ENCODE measurements at places on chromosomes 11 and 22.

- DNase-seq, result no peak
Observed at GRCh38 chr11:72179804-72180396, 12.0 kb upstream of the FOLR1 start.

- no peak for DNase-seq
Observed at GRCh38 chr11:9761441-9761945, 97.6 kb downstream of the SWAP70 start.

GRCh38 chr22:44663256-44663999, 38.6 kb upstream of the PRR5 start:
- DNase-seq, result no peak

DNA sequence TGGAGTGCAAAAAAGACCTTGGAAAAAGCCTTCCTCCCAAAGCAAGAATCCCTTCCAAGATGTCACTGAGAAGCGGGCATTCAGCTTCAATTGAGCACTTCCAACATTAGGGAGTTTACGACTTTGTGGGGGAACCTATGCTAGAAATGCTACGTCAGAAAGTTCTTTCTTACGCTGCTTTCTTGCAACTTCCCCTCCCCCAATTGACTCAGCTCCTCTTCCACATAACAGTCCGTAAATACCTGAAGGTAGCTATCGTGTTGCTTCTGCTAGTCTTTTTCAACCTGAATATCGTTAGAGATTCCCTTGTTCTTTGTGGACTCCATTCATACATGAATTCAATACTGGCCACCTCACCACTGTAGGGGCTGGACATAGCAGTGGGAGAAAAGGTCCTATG, 47.0 kb downstream of the VSIG10L2 start:
- no peak for DNase-seq

- DNase-seq, result no peak
Observed at GRCh38 chr11:129937592-129938238, 42.3 kb upstream of the NFRKB start.

- DNase-seq, result no peak
Observed at GRCh38 chr11:35145271-35145670, 6.3 kb downstream of the CD44 start.

DNA sequence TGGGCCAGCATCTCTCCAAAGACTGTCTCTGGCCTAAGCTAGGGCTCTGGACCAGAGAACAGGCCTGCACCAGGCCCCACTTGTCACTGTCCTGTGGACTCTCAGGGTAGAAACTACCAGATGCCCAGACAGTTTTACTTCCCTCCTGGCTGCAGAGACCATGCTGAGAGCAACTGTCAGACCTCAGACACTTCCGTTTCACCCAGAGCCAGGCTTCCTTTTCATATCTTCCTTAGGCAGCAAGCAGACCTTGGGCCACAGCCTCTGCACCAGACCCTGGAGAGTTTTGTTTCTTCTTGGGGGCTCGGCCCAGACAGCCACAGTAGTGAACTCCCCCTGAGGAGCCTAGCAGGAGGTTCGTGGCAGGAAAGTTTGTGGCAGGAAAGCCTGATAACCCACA, 12.1 kb upstream of the FCHSD2 start:
- DNase-seq, result no peak

- DNase-seq, result no peak
Observed at GRCh38 chr11:2263724-2264360, 6.5 kb downstream of the ASCL2 start.

GRCh38 chr11:65225279-65226102, 36.3 kb upstream of the POLA2 start:
- peak; percentile 35 for DNase-seq
